ENCODE measurements at places on chromosomes 2 and 18. TPM values are rescaled to one million over a fixed set of nuclear protein-coding genes. Genes with fewer than 3 reads are reported as not detected.

The SERPINB3 gene
- total RNA-seq = not detected

- no peak for DNase-seq
These were observed 559.5 kb downstream of the PIK3C3 start for GRCh38 chr18:42514512-42514911.

- no peak for DNase-seq
These were observed 81.7 kb downstream of the BCL2L11 start for GRCh38 chr2:111202266-111203040.

- no peak for DNase-seq
These were observed 305.9 kb upstream of the CCDC68 start for GRCh38 chr18:55265130-55265675.

GRCh38 chr2:3885629-3886628, 182.6 kb downstream of the DCDC2C start:
- no peak for DNase-seq

DNA sequence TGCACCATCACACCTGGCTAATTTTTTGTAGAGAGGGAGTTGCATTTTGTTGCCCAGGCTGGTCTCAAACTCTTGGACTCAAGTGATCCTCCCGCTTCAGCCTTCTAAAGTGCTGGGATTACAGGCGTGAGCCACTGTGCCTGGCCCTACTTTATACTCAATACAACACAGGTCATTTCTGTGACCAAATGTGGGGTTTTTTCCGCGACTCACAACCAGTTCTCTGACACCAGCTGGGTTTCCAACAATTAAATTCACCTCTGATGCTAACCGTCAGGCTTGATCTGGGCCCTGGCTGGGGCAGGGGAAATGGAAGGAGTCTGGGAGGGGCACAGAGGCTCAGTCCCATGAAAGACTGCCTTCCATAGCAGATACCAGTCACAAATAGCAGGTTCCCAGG, 64.8 kb upstream of the MCFD2 start:
- no peak for DNase-seq

- no peak for DNase-seq
These were observed 21.5 kb downstream of the DYSF start for GRCh38 chr2:71474744-71475397.

DNA sequence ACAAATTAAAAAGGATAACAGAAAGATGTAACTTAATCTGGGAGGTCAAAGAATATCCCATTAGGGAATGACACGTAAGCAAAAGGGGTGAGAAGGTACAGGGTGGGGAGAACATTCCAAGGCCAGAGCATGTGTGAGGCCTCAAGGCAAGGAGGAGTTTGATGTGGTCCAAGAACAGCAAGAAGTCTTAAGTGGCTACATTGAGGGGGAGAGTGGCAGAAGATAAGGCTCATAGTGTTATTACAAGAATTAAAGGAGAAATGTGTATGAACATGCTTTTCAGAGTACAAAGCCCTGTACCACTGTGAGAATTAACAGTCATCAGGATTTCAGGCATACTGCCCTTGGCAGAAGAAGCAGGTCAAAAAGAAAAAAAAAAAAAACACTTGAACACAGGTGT, 174.4 kb upstream of the ERBB4 start:
- DNase-seq = no peak

DNA sequence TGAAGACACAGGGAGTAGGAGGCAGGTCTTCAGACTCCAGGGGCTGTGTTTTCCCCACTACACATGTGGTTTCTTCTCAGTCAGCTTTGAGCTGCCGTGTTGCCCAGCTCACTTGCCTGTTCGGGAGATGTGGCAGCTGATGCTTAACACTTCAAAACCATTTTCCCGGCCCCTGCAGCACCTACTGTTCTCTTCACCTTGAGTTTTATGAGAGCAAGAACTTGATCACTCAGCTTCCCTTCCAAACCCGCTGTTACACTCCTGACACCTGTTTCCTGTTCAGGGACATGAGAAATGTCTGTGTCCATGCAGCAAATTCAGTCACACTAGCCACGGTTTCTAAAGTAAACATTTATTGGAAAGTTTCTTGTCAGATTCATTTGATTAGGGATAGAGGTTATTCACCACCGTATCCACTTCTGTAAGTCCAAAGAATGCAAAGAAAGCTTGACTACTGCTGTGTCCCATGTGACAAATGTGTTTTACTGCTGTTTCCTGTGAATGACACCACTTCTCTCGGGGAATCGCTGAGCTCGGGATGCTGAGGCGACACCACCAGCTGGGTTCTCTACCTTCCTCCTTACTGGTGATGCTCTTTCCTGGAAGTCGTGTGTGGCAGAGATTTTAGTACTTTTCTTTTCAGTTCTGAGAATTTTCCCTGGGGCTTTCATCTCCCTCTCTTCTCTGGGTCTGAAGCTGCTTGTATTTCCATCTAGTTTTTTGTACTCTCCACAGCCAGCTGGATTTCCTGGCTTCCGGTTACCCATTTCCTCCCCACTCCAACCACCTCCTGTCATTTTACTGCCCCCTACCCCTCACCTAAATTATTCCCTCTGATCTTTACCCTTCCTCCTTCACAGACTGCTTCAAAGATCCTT, 91.7 kb downstream of the KLF7 start:
- no peak for DNase-seq

DNA sequence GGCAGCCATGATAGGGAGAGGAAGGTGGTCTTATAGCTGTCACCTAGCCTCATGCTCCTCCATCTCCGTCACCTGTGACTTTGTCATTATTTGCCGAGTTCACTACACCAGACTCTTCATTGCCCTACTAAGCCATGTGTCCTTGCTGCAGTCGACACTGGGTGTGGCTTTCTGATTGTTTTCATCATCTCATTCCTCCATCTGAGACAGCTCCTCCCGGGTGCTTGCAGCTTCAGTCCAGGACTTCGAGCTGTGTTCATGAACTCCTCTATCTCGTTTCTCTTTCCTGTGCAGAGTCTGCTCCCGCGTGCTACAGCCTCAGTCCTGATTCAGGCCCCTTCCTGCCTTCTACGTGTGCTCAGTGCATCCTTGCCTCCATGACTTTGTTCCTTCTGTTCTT, 295.1 kb upstream of the TNP1 start:
- no peak for DNase-seq

DNA sequence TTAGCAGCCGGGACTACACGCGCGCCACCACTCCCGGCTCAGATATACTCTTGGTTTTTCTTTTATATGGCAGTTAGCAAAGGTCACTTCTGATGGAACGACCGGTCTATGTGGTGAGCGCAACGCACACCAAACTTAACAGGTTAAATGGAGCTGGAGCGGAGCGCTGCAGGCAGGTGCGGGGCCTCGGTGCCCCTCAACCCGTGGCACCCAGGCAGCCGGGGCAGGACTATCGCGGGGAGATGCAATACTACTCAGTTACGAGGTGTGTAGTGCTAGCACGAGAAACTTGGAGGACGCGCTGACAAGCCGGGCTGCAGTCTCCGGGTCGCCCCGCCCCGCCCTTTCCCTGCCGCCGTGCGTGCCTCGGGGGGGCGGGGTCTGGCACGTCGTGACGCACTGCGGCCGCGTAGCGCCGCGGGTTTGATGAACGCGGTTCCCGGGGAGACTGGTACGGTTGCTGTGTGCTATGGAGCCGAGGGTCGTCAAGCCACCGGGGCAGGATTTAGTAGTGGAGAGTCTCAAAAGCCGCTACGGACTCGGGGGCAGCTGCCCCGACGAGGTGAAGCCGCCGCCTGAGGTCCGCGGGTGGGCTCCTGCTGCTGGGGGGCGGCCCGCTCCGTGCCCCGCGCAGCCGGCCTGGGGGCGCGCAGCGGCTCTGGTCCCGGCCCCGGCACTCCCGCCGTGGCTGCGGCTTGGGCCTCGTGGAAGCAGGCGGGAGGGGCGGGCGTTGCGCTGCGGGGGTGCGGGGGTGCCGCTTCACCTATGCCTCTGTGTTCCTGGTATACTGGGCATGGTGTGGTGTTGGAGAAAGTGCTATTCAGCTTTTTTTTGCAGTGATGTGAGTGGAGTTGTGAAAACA, at the start of gene CCDC138:
TSS of gene CCDC138 (plus strand) at position 418 of the 862 bp plus-strand sequence. CDS start at position 470, 52 bp downstream.
- DNase-seq = peak; percentile 95

DNA sequence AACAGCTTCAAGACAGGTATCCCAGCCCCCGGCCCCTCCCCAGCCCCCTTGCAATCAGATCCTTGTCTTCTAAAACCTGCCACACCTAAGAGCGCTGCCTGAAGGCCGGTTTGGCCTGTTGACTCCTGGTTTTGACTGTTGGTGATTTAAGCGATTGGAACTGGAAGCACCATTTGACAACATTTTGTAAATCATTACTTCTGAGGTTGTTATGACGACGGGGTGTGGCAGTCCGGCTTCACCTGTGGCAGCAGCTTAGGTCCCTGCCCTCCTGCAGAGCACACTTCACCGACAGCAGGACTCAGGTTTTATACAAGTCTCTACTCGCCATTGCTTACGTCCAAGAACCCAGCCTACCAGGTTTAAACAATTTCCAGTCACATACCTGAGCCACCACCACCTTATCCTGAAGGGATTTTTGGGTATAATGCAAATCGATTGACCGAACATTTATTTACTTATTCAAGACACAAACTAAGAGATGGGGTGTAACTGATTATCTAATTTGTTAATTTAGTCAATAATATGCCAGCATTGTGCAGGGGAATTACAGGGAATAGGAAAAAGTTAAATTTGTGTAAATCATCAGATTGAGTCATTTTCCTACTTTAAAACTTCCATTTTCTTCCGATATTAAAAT, 707 bp upstream of the DGUOK start:
- peak; percentile 21 for DNase-seq

DNA sequence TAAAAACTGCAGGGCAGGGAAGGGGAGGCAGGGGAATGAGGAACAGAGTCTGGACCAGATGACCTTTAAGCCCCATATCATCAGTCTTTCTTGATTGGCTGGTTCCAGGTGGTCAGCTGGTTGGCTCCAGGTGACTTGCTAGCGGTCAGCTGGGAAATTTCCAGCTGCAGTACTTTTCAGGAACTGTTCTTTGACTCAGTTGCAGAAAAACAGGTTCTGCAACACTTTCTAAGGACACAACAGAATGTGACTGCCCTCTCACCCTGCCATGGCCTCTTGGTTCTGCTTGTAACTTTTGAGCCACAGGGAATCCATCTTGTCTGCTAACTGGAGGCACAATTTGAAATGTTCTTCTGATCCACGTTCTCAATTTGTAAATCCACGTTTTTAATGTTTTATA, 278.3 kb upstream of the LRATD1 start:
- DNase-seq = no peak

The BOLL gene
- not detected for total RNA-seq

GRCh38 chr2:3743951-3744555, 40.7 kb downstream of the DCDC2C start:
- DNase-seq = peak; percentile 66

DNA sequence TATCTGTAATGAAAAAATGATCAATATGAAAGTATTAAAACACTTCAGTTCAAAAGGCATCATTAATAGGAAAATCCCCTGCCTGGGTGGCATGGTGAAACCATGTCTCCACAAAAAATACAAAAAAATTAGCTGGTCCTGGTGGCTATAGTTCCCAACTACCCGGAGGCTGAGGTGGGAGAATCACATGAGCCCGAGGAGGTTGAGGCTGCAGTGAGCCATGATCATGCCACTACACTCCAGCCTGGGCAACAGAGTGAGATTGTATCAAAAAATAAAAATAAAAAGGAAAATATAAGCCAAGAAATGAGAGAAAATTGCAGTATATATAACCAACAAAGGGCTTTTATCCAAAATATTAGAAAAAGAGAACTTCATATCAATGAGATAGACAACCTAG, 71.6 kb upstream of the MYCN start:
- no peak for DNase-seq

The DNPEP gene
- total RNA-seq = 73.2 TPM

The PSME4 gene
- 36.2 TPM for total RNA-seq

GRCh38 chr2:65373365-65373918, 59.0 kb downstream of the SPRED2 start:
- no peak for DNase-seq

- DNase-seq = no peak
These were observed 141.9 kb downstream of the MGAT5 start for GRCh38 chr2:134395779-134396178.

The HOXD13 gene
- not detected for total RNA-seq

GRCh38 chr2:71531522-71532047, 78.2 kb downstream of the DYSF start:
- no peak for DNase-seq

- DNase-seq = no peak
These were observed 7.3 kb downstream of the CCDC121 start for GRCh38 chr2:27621524-27621923.

The OTX1 gene
- total RNA-seq = not detected

All from osteocyte (in vitro differentiated cells).